Stimulated activated CD8-positive, alpha-beta memory T cell treated with anti-CD3 and anti-CD28 coated beads, Interleukin-12 subunit alpha, Interleukin-12 subunit beta, amount 100 ng/mL, for 4 hours (primary cell): ENCODE measurements at places on chromosomes 7 and 10.
A peak's percentile ranks its signal among the peaks of the same experiment; 100 is the strongest.

DNA sequence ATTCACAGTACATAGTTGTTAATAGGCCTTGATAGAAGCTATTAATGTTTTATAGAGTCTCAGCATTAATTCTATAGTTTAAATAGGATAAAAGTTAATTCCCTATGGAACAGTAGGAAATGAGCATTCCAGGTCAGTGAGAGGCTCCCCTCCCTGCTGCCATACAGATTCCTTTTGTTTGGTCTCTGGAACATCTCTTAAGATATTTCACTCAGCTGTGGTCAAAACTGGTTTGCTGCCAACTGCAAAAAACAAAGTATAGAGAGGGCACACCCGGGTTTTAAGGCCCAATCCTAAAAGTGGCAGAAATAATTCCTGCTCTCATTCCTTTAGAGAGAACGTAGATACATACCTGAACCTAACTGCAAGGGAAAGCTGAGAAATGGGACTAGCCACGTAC, 51.3 kb downstream of the MDFIC start:
- no peak for DNase-seq

DNA sequence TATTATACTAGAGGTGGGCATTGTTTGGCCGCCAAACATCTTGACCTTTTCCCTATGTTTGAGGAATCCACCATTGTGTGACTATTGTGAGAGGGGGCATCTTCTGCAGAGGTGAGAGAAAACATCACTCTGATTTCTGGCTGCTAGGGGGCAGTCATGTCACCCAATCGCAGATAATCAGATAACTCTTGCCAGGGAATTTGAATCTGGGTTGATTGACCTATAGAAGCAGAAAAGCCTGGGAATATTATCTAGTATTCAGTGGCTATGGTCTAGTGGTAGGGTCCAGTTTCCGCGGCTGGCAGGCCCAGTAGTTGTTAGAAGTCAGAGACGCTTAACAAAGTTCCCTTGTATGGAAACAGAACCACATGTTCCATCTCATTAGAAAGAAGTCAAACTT, 808.5 kb downstream of the PHTF2 start:
- DNase-seq = no peak

DNA sequence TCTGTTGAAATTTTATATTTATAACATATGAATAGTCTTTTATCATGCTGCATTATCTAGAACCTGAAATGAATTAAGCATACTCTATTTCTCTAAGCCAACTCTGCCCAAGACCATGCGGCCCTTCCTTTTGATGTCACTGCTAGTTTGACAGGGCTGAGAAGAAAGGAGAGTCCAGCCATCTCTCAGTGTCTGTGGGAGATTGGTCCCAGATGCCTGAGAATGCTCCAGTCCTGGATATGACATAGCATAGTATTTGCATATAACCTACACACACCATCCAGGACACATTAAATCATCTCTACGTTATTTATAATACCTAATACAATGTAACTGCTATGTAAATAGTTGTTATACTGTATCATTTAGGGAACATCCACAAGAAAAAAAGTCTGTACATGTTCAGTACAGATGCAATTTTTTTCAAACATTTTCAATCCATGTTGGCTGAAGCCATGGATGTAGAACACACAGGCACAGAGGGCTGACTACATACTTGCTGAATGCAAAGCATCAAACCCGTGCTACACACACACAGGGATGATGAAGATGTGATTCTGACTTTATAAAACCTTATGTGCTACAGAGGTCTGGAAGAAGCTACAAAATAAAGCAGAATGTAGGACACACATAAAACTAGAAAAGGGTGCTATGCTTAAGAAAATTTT, 315.4 kb downstream of the PARD3 start:
- DNase-seq = no peak

DNA sequence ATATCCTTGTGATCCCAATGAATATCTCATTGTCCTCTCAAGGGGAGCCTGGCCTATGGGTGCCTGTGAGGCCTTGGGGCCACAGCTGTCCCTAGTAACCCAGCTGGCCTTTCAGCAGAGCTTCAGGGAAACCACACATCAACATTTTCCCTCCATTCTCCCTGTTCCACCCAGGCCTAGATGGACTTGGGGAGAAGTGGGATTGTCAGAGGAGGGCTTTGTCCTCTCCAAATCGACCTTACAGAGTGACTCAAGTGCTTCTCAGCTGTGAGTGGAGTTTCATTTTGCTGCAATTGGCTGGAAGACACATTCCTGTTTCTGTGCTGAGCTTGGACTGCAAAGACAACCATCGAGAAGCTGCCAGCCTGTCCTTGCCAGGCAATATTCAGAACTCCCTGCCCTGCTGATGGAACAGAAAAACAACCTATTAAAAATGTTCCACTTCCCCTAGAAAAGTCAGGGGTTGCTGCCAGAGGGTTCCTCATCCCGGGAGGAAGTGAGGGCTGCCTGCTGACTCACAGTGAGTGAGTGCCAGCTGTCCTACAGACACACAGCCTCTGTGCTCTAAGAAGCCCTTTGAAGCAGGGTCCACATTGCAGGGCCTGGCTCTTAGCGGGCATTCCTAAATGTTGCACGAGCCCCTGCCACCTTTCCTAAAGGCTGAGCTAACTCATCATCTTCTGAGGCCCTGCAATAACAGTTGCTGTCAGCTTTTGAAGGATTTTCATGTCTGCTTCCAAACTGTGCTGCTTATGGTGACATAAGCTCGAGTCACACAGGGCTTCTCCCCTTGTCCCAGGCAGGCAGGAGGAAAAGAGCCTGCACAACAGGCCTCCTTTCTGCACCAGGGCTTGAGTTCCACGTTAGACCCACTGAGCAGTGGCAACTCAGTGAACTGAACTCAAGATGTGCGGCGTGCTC, 20.5 kb downstream of the STRA8 start:
- DNase-seq = no peak

- peak; percentile 4 for DNase-seq
These were observed at the start of gene CAV2 for GRCh38 chr7:116499168-116500077. TSS of gene CAV2 (plus strand) at chr7:116499738. CDS start at chr7:116499782, 44 bp downstream.

- no peak for DNase-seq
These were observed 111.6 kb upstream of the PTPRZ1 start for GRCh38 chr7:121761399-121761798.

GRCh38 chr7:41175435-41175834, 527.5 kb downstream of the INHBA start:
- DNase-seq = no peak

- no peak for DNase-seq
These were observed 33.7 kb upstream of the CABCOCO1 start for GRCh38 chr10:61628875-61629513.

DNA sequence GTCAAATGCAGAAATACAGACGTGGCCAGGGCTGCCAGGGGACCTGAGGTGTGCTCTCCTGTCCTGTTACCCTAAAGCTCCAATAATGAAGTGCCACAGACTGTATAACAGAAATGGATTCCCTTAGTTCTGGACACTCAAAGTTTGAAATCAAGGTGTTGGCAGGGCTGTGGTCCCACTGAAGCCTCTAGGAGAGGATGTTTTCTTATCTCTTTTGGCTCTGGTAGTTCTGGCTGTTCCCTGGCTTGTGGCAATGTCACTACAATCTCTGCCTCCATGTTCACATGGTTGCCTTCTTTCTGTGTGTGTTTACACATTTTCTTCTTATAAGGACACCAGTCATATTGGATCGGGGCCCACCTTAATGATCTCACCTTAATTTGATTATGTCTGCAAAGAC, 15.3 kb upstream of the EEPD1 start:
- DNase-seq = no peak

DNA sequence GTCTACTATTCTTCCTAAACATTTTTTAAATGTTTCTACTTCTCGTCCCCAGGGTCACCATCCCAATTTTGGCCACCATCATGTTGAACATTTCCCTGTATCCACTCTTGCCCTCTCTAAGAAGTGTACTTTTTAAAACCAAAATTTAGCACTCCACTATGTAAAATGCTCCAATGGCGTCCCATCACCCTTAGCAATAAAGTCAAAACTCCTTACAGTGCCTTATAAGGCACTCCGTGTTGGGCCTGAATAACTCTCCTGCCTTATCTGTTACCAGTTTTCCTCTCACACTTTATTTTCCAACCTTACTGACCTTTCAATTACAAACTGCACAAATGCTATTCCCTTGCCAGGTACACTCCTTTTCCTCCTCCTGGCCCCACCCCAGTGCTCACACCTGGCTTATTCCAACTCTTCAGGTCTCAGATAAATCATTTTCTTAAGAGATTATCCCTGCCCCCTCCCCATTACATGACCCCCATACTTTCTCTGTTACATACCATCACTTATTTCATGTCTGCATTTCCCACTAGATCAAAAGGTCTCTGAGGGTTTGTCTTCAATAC, 1.3 kb downstream of the TMEM168 start:
- no peak for DNase-seq

- DNase-seq = no peak
These were observed 108.1 kb downstream of the GPR26 start for GRCh38 chr10:123774132-123774742.

DNA sequence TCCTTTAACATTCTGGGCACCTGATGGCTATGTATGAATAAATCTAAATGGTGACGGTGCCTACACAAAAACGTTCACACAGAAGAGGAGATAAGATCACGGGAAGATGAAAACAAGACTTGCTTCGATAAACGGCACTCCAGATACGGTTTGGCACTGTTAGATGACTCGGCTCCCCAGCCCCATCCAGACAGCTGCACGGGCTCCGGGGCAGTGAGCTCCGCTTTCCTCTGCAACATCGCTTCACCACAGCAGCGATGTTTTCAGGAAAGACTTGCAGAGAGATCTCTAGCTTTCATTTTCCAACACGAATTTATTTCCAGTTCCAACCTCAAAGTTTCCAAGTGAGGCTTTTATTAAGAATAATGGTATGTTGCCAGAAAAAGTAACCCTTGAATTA, 132.1 kb downstream of the KLF6 start:
- DNase-seq = no peak

- no peak for DNase-seq
These were observed 67.0 kb downstream of the CTBP2 start for GRCh38 chr10:125093199-125093973.
